ENCODE measurements at places on chromosomes 4 and X.

DNA sequence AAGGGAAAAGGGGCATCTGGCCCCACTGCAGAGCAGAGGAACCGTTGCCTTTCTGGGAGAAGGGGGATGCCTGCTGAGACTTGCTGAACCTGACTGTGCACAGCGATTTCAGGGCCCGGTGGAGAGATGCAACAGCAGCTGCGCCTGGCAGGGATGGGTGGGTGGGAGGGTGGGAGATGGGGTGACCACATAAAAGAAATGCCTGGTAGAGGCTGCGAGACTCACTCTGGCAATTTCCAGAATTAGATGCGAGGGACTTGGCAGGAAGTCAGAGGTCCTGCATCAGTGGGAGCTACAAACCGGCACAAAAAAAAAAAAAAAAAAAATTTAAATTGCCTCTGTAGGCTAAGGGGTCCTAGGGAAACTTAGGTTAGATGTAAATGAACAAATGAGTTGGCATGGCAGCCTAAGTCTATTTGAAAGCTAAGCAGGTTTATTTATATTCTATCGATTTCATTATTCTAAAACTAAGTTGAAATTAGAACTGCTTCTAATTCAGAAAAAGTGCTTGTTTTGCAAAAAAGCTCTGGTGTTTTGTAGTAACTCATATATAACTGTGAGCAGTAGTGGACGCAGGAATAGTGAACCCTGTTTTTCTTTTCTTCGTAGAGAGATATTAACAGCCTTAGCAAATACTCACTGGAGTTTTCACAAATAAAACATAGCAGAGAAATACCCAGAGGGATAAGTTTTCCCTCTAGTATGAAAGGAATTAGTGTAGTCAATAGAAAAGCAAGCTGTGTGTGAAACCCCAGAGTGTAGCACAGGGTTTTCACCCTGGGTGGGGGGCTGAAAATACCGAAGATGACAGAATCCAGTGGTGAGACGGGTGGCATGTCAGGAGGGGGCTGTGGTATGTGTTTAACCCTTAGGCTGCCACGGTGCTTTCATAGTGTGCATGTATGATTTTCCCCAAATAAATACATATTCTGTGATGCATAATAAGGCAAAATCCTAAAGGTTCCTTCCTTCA lies 130.1 kb downstream of the EGF start:
- no peak for DNase-seq

- DNase-seq: no peak
Observed at GRCh38 chr4:138182838-138183426, 59.2 kb downstream of the SLC7A11 start.

- DNase-seq: no peak
Observed at GRCh38 chr4:138828926-138829325, 186.7 kb upstream of the NOCT start.

DNA sequence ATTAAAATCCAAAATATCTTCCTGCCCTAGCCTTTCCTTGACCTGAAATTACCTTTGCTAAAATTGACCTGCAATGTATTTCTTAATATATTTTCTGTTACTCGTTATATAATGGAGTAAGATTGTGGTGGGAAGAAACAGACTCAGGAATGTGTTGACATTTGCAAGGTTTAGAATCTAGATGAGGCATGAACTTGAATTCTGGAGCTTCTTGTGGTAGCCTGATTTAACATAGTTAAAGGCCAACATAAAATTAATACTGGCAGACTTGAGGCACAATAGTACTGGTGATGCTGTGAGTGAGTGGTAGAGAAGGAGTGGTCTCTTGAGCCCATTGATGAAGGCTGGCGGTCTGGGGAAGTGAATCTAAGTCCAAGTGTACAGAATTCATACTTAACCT lies 197.9 kb upstream of the SPRY1 start:
- no peak for DNase-seq

DNA sequence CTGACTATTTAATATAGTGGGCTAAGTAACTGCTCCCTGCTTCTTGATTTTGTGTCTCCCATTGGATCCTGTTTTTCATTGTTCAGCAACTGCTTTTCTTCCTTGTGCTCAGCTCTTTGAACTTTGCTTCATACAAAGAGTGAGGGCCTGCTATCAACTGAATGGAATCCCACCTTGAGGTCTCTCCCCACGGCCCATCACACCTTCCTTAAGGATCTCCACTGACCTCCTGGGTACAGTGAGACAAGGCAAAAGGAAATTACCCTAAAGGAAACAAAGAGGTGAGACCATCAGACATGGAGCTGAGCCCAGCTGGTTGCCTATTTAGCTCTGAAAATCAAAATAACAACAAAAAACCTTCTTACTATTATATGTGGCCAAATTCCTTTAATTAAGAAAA lies 91.3 kb upstream of the RPL34 start:
- DNase-seq: no peak

GRCh38 chr4:7390336-7390735 lies 44.4 kb downstream of the PSAPL1 start:
- no peak for DNase-seq

GRCh38 chr4:1216869-1217294 lies 32.0 kb downstream of the CTBP1 start:
- DNase-seq: no peak

- no peak for DNase-seq
Observed at GRCh38 chr4:119130365-119131065, 5.1 kb upstream of the MYOZ2 start.

DNA sequence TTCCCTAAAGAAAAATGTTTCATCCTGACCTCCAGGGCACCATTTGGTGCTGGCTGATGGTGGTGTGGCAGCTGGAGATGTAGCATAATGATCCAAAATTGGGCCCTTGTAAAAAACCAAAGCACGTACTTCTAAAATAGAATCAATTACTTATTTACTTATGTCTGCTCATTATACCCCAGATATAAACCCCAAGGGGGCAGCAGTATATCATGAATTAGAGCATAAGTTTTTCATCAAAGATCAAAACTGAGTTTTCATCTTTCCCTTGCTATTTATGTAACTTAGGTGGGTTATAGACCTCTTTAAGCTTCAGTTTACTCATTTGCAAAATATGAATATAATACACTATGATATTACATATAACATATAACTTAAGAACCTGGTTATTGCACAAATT lies 241.1 kb downstream of the TACR3 start:
- DNase-seq: no peak

DNA sequence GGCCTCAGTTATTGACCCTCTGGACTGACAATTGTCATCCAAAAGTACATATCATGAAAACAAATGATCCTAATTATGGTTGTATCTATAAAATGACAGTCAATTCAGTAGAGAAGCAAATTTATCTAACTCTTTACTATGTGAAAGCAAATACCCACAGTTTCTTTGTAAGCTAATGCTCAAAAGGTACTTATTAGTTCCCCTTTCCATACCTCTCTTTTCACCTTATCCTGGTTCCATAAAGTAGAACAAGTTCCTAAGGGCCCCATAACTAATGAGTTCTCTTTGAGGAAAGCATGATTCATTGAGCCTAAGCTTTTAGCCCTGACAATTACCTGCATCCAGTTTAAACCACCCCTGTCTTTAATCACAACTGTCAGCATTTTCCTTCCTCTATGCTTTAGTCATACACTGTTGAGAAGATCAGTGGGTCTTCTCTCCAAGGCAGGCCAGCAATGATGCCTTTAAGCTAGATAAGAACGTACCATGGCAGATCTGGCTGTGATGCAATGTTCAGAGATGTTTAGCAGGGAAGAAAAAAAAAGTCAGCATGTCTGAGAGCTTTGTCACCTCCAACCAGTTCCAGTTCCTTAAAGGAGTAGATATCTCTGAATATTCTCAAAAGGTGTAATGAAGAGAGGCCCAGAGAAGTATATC lies 179.7 kb upstream of the RASGEF1B start:
- no peak for DNase-seq

DNA sequence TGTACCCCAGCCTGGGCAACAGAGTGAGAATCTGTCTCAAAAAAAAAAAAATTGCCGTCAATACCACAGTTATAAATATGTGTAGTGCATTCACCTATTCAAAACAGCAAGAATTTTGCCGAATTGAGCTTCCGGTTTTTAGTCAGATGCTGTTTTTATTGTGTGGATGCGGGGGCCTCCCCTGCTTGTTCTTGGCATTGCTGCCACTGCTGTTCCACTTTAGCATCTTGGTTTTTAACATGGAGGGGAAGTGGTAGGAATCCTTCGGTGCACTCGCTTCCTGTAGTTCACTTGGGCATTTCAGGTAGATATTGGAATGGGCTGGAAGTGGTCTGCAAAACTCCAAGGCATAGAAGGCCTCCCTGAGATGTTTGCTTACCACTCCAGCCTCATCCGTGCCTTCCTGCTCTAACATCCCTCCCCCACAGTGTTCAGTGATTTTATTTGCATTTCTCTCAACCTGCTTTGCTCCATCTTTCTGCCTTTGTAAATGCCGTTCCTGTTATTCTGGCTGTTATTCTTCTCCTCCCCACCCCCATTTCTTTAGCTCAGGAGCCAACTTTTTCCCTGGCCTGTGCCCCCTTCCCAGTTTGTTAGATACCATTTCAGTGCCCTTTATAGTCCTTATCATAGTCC lies 25.5 kb downstream of the MOB1B start:
- no peak for DNase-seq

- no peak for DNase-seq
Observed at GRCh38 chr4:40216622-40217366, 20.0 kb downstream of the RHOH start.

GRCh38 chr4:90845777-90846176 lies 718.6 kb downstream of the CCSER1 start:
- no peak for DNase-seq

GRCh38 chr4:14434483-14434882 lies 567.8 kb upstream of the CPEB2 start:
- no peak for DNase-seq

DNA sequence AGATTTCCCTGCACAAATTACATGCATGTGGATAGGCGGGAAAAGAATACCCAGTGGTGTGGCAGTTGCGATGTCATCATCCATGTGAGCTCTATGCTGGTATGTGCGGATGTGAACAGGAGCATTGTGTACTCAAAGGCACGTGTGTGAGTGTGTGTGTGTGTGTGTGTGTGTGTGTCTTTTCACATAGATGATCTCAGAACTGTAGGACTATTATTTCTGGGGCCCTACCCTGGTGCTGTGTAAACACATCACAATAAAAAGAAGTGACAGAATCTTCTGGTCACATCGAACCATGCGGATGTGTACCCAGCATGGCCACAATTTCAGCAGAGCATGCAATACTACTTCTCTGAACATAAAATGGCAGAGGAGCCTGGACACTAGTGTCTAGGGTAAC lies 624.8 kb downstream of the MID1IP1 start:
- DNase-seq: no peak

- no peak for DNase-seq
Observed at GRCh38 chr4:41572516-41572915, 34.6 kb downstream of the LIMCH1 start.

- DNase-seq: no peak
Observed at GRCh38 chr4:146059865-146060264, 115.7 kb upstream of the LSM6 start.

DNA sequence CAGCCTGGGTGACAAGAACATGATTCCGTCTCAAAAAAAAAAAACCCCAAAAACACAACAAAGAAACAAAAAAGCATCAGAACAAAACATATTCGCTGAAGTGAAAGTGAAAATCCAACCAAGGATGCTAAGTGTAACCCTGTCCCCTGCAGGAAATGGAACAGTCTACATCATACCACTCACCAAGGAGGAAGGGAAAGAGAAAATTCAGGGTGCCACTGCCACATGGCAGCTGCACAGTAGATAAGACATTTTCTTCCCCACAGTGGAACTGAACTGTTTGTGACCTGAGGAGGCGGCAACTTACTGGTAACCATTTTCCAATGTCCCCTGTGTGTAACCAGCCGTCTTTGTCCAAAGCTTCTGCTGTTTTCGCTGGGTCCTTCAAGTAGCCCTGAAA lies 28.2 kb upstream of the CENPU start:
- no peak for DNase-seq

- DNase-seq: no peak
Observed at GRCh38 chr4:174531486-174531885, 9.2 kb upstream of the HPGD start.

DNA sequence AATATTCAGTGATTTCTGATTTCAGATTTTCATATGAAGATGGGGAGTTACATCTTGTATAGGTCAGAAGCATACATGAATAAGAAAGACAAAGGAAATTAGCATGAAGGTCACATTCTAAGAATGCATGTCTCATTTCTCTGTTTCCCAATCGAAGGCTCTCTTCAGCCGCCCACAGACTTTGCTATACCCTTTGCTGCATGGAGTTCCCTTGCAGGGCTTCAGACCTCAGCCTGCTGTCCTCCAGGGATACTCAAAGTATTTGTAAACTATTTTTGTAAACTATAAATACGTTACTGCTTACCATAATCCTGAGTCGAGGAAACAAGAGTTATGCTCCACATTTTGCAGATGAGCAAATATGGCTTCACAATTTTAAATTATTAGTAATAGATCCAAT lies 738.4 kb downstream of the PCDH18 start:
- no peak for DNase-seq

DNA sequence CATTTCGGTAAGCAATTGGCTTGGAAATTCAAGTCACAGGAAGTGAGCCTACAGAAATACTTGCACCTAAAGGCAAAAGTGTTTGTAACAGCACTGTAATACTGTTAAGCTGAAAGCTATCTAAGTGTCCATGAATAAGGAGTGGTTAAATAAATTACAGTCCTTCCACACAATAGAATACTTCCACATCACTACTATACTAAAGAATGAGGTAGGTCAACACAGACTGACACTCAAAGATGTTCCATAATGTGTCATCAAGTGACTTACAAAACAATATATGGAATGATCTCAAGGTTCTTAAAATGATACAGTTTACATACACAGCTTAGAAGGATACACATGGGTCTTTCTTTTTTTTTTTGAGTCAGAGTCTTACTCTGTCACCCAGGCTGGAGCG lies 27.0 kb downstream of the SLC10A6 start:
- DNase-seq: no peak

GRCh38 chr4:139300431-139301112 lies 733 bp upstream of the NAA15 start:
- no peak for DNase-seq

GRCh38 chr4:1574601-1575417 lies 109.3 kb downstream of the FAM53A start:
- DNase-seq: no peak

GRCh38 chr4:9944431-9945425 lies 76.6 kb downstream of the SLC2A9 start:
- no peak for DNase-seq

DNA sequence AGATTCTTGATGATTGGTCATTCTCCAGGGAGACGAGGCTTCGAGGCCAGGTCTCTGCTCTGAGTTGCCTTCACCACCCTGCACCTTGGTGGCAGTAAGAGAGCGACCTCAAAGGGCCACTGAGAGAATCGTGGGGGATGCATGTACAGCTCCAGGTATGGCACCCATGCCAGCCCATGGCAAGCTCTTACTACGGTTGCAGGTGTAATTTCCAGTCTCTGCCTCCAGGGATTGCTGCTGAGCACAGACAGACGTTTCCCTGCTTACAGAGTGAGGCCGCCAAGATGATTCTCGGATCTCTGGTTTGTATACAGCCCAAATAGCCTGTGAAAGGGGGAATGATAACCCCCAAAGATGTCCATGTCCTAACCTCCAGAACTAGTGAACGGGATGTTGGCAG lies 16.3 kb upstream of the DRD5 start:
- no peak for DNase-seq
